Neural progenitor cell (in vitro differentiated cells): ENCODE measurements at places on chromosomes 7 and 10. TPM values are rescaled to one million over a fixed set of nuclear protein-coding genes. Genes with fewer than 3 reads are reported as not detected.

The FRMPD2 gene
- total RNA-seq = 0.22 TPM in 1 of 2 replicates, not detected in the other

The FAM25C gene
- not detected in 2 replicates for total RNA-seq

The CCDC172 gene
- total RNA-seq = not detected in 2 replicates

The MYH16 gene
- total RNA-seq = not detected in 2 replicates

The WDR91 gene
- 5.4 and 7.2 TPM in 2 replicates for total RNA-seq

The STOX1 gene
- 35.9 and 53.9 TPM in 2 replicates for total RNA-seq

The JCAD gene
- 1.3 and 1.9 TPM in 2 replicates for total RNA-seq

The BAZ1B gene
- 69.3 and 85.8 TPM in 2 replicates for total RNA-seq

The AKR1D1 gene
- 0.28 TPM in 1 of 2 replicates, not detected in the other for total RNA-seq

The GRID1 gene
- 0.31 TPM in 1 of 2 replicates, not detected in the other for total RNA-seq

The MLXIPL gene
- total RNA-seq = 0.87 and 0.90 TPM in 2 replicates

The GIMAP2 gene
- not detected in 2 replicates for total RNA-seq

The NYAP1 gene
- 1.2 and 6.7 TPM in 2 replicates for total RNA-seq

The OR2A1 gene
- total RNA-seq = not detected in 2 replicates

The MYO1G gene
- total RNA-seq = 0.03 TPM in 1 of 2 replicates, not detected in the other

The ITGB8 gene
- 3.0 and 5.3 TPM in 2 replicates for total RNA-seq

The SEPTIN7 gene
- 288 and 560 TPM in 2 replicates for total RNA-seq

The OR2A7 gene
- total RNA-seq = 0.15 and 0.74 TPM in 2 replicates

The TRUB1 gene
- total RNA-seq = 27.2 and 41.9 TPM in 2 replicates

The RABGEF1 gene
- total RNA-seq = 26.5 and 36.5 TPM in 2 replicates

The EPHB4 gene
- 66.5 and 106 TPM in 2 replicates for total RNA-seq

The ADO gene
- total RNA-seq = 28.1 and 36.2 TPM in 2 replicates

The GHRHR gene
- total RNA-seq = not detected in 2 replicates

The TMEM184A gene
- 0.17 and 0.22 TPM in 2 replicates for total RNA-seq

The CYP2C18 gene
- 0.15 TPM in 1 of 2 replicates, not detected in the other for total RNA-seq

The FBXL13 gene
- total RNA-seq = 4.3 and 8.2 TPM in 2 replicates

The KIN gene
- total RNA-seq = 9.1 and 23.6 TPM in 2 replicates

The ANKRD30A gene
- not detected in 2 replicates for total RNA-seq

The KIF11 gene
- 80.2 and 128 TPM in 2 replicates for total RNA-seq

The FAM24A gene
- total RNA-seq = not detected in 2 replicates

The PITX3 gene
- 0.46 TPM in 1 of 2 replicates, not detected in the other for total RNA-seq
